ENCODE measurements at places on chromosomes 1 and 21.

DNA sequence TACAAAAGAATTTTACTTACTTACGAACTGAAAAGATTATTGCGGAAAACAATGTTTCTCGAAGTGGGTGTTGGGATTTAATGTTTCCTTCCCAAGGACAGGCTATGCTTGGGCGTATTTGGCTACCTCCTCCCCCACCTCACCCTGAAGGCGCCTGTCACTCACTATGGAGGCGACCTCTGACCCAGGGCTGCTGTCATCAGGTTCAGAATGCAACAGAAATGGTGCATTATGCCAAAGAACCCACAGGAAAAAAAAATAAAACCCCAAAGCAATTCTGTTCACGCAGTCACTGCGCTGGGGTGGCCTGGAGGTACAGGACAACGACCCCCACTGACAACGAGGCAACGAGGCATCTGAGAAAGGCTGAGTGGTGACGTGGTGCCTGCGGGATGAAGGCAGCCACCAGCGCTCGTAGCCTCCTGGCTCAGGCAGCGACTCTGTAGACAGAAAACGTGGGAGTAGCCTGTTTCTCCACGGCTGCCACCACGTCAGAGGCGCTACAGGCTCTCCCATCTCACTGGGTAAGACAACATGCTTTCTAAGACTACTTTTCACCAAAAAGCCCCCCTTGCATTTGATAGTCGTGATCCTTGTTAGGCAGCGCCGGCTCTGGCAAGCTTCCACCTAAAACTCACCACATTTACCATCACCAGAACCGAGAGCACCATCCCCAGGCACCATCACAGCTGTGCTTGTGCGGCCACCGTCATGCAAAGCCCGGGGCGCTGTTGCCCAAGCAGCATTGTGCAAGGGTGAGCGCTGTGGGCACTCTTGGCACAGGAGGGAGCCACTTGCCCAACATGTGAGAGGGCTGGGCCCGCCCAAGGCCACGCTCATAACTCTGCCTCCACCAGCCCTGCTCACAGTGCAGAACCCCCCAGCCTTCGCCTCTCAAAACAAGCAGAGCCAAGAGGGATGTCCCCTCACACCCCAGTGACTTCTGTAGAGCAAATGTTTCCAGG is 14.3 kb downstream of the NADK start:
- DNase-seq: no peak

- DNase-seq: no peak
Measured at GRCh38 chr1:202163281-202164270, 3.2 kb upstream of the PTPN7 start.

DNA sequence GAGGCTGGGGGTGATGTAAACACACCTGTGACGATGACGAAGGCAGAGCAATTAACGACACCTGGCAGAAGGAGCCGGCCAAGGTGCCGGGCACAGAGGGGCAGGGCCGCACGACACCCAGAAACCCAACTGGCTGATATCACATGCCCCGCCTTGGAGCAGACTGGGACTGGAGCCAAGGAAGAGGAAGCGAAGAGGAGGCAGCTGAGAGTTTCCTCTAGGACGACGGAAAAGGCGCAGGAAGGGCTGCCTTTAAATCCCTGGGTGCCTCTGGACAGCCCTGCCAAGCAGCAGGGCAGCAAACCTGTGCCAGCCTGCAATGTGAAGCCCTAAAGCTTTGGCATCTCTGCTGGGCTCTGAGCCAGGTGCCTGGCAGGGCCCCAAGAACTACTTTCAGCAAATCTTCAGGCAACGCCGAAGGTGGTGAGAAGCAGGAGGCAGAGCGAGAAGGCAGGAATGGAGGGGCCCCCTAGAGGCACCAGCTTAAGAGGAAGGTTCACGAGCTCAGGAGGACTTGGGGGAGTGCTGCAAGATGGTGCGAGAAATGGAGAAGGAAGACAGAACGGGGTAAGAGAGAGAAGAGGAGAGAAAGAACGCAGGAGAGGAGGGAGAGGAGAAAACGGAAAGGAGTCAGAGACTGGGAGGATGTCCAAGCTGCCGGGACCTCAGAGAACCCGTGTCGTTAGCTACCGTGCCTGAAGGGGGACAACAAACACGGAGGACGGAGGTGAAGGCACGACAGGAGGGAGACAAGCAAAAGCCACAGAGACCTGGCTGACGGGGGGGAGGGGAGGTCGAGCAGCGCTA is 25.3 kb upstream of the PEF1 start:
- peak; percentile 77 for DNase-seq

GRCh38 chr1:36096500-36097432 is 8.1 kb downstream of the ADPRS start:
- DNase-seq: no peak

- no peak for DNase-seq
Measured at GRCh38 chr1:216020743-216021345, 402.4 kb downstream of the USH2A start.
